ENCODE measurements at places on chromosomes 12 and 14.

GRCh38 chr12:115670869-115671268 lies 606.6 kb downstream of the MED13L start:
- no peak for DNase-seq

GRCh38 chr14:65195042-65195719 lies 92.9 kb upstream of the MAX start:
- no peak for DNase-seq

GRCh38 chr14:62914025-62914424 lies 131.2 kb downstream of the KCNH5 start:
- DNase-seq: no peak

DNA sequence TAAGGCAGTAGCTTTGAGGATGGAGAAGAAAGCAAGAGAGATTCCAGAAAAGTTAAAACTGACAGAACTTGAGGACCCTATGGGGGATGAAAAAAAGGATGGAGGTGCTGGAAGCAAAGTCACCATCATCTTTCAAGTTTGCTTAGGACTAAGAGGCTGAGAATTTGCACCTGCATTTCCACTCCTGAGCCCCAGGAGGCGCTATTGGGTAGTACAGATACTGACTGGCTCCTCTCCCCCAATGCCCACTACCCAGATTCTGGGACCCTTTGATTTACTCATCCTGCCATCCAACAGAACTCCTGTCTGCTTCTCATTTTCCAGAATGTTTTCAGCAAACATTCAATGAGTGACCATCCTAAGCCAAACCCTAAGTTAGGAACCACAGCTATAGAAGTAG lies 34.0 kb upstream of the CMKLR1 start:
- no peak for DNase-seq

GRCh38 chr12:52662093-52662917 lies 10.3 kb upstream of the KRT2 start:
- no peak for DNase-seq

DNA sequence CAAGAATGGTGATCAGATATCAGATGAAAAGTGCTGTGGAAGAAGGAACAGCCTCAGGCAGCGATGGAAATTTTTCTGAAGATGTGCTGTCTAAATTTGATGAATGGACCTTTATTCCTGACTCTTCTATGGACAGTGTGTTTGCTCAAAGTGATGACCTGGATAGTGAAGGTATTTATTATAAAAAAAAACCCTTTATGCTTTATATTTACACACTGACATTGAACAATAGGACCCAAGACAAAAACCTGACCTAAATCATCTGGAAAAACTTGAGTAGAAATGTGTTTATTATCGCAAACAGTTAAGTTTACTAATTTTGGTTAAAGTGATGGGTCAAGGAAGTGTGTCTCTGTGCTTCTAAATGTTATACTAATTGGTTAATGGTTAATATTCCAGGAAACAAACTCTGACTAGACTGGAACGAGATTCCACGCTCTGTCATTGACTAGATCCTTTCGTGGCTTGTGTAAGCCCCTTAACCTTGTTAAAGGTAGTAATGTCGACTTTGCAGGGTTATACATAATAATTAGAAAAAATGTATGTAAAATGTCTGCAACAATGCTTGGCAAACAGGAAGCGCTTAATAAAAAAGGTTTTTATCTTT lies 62.7 kb downstream of the LRRK2 start:
- DNase-seq: no peak
